ENCODE measurements at places on chromosomes 7 and 10.

DNA sequence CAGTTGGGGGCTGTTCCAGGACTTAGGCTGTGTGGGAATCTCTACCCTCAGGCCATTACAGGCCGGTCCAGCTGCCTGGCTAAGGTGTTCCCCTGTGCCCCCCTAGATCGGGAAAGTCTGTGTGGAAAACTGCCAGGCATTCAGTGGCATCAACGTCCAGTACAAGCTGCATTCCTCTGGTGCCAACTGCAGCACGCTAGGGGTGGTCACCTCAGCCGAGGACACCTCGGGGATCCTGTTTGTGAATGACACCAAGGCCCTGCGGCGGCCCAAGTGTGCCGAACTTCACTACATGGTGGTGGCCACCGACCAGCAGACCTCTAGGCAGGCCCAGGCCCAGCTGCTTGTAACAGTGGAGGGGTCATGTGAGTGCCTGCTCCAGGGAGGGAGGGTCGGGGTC is 27.1 kb upstream of the CSGALNACT2 start:
- DNase-seq = no peak

GRCh38 chr7:128106821-128107220 is 75.6 kb upstream of the LRRC4 start:
- no peak for DNase-seq

GRCh38 chr7:151599401-151600227 is 79.9 kb upstream of the RHEB start:
- no peak for DNase-seq

DNA sequence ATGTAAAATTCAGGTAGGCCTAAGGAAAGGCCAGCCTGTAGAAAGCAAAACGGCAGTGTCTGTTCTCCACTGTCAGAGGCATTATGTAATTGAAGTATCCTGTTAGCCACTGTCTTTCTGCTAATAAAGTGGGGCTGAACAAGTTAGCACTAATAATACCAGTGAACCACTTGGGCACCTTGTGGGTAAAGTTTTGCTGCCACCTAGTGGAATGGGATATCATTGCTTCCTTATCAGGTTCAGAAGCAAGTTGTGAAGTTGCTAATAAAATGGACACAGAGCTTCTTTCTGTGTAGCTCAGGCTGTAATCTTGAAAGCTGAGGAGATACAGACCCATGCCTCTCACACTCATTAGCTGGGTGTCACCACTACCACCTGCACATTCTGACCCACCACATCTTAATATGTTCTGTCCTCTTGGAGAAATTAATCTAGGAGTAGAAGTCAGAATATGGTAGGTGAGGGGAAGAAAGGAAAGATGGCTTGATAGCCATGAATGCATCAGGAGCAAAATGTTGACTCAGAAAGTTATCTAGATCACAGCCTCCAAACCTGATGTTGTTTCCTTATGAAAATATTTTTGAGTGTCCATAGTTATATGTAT is 175.1 kb downstream of the SEPTIN7 start:
- DNase-seq = no peak

GRCh38 chr10:299512-299911 is 164.3 kb downstream of the ZMYND11 start:
- DNase-seq = no peak

DNA sequence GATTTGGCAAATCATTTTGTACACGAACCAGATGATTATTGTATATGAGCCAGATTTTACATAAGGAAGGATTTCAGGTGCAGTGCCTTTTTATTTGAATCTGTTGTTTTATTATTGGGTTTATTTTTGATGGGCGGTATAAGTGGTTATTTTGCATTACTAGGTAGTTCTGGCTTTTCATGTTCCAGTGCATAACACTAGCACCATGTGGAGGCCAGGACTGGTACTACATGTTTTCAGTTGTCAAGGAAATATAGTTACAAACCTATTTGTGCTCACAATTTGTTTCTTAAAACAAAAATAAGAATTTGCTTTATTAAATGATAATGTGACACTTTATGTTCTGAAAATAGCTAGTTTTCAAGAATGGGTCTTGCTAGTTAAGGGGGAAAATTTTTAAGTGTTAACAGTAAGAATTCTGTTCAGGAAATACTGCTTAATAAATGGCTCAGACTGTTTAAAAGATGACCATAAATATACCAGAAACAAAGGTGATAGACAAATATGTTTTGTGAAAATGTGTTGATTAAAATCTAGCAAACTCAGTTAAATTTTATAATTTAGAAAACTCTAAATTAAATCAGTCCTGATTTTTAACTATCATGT is 7.1 kb upstream of the SEMA3E start:
- DNase-seq = no peak

GRCh38 chr7:137579913-137580640 is 236.5 kb upstream of the PTN start:
- no peak for DNase-seq

DNA sequence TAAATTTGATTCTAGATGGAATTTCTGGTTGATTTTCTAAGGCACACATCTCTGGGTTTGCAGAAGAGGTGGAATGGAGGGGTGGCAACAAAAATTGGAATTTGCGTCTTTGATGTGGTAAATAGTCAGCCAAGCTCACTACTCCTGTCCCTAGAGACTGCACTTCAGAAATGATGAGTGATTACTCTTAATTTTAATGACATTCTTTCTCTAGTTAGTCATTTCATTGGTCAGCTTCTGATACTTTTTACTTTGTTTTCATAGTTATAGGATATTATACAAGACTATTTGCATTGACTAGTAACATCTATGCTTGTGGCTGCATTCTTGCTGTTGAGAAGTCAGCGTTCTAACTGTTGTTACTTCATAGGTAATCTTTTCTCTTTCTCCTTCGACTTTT is 658.3 kb downstream of the SUGCT start:
- DNase-seq = no peak

DNA sequence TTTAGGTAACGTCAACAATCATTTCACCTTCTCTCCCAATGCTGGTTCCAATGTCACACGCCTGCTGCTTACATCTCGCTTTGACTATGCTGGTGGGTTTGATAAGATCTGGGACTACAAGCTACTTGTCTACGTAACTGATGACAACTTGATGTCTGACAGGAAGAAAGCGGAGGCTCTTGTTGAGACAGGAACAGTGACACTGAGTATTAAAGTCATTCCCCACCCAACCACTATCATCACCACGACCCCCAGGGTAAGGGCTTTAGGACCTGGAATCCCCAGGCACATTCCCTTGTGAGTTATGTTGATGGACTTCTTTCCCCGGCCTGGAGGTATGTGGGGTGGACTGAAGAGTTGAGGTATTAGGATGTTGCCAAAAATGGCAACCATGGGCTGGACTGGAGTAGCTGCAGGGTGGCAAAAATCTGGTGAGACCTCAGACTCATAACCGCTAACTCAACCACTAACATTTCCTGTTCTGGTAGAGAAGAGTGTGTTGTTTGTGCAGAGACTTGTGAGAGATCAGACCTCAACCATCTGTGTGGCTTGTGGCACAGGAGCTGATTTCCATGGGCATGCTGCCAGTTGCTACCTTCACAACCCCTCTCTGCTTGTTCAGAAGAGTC is 59.2 kb downstream of the CDHR3 start:
- DNase-seq = peak; percentile 47

DNA sequence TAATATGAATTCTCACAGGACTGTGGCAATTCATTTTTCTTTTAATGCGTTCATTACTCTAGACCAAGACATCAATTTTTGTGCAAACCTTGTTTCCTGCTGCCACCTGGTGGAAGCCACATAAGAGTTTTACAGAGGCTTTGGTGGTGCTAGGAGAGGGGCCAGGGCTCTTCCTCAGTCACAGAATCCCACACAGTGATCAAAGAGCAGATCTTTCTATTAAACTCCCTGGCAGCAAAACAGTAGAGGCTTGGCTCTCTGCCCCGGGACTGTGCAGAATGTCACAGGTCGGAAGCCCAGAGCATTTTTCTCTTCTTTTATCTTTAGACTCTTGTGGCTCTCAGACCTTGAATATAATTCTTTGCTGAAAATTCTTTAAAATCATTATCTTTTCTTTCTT is 506.4 kb upstream of the C7orf33 start:
- DNase-seq = no peak

DNA sequence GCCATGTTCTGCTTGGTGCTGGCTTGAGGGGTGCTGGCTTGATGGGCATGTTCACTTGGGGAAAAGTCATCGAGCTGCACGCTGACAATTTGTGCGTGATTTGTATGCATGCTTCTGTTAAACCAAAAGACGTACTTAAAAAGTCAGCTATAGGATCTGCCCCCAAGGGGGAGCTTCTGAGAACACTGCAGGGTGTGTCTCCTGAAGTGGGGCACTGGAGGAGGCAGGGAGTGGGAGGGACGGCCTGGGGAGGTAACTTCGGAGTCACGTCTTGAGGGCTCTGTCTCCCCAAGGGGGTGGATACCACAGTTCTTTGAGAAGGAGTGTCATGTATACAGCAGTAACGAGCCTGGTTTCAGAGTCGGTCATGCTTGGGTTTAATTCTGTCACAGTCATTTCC is 406.5 kb downstream of the PLXNA4 start:
- no peak for DNase-seq

GRCh38 chr10:49308881-49309280 is 9.9 kb downstream of the C10orf71 start:
- no peak for DNase-seq

- DNase-seq = no peak
These were observed 143.7 kb downstream of the ELMO1 start for GRCh38 chr7:37304921-37305320.

- DNase-seq = no peak
These were observed 25.4 kb downstream of the CYP2C9 start for GRCh38 chr10:94963901-94964300.

GRCh38 chr10:71696628-71697326 is 22.8 kb downstream of the C10orf105 start:
- DNase-seq = peak; percentile 53

DNA sequence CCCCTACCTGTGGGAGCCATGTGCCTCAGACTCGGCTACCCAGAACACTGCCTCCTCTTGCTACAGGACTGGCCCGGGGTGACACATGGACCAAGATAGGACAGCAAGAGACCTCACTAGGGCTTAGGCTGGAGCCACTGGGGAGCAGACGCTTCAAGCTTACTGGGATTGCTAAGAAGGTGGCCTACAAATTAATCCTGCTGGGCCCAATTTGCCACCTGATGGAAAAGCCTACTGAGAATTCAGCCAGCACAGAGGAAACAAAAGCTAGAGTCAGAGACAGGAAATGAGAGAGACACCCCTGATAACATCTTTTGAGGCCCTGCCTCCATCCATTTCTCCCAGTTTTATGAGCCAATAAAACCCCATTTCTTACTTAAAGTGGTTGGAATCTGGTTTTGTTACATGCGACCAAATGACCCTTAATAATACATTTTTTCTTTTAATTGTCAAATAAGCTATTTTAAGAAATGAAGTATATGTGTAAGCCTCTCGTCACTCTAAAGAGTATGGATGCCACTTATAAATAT is 282.1 kb downstream of the CXCL12 start:
- no peak for DNase-seq

DNA sequence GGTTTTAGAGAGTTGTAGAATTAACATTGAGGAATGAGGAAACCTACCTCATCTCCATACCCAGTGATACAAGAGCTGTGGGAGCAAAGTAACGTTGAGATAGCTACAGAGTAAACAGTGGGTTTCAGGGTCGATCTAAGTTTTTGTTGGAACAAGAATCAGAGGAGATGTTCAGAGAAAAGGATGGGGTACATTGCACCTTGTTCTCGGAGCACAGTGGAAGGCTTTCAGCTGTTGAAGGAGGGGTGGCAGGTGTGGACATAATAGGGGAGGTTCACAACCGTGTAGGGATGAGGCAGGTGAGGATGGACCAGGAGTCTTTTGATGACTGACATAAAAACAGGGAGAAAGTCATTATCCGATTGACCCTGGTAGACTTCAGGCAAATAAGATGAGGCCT is 121.7 kb downstream of the MLLT10 start:
- DNase-seq = no peak

DNA sequence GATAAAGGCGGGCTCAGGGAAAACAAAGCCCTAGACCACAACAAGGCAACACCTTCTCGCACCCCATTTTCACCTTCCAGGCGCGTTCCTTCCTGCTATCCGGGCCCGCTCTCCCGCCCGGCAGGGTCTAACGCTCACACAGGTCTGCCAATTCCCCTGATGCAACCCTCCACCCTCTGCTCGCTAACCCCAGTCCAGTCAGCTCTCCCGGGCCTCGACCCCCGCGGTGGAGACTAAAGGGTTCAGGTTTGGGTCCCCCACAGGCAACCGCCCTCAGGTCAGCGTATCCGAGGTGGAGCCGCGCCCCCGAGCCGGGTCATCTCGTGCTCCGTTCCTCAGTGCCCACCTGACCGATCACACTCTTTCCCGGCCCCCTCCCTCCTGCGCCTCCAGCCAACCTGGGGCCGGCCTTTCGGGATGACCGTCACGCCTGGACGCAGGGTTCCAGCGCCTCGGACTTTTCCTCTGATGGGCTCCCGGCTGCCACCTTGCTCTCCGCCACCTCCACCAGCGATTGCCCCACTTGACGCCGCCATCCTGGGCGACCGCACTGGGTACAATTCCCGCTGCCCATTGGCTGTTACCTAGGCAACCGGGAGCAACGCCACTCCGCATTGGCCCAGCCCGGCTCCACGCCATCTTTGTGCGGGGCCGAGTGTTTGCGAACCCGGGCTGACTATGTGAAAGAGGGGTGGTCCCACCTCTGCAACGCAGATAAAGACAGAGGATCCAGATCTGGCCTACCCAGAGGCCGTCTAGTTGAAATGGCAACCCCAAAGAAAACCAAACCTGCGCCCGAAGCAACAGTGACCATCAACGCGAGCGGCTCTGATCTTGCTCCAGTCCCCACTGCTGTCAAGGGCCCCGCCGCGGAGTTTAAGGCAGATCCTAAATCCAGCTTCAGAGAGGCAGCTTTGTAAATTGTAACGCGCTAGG is at the start of gene MORN4:
MORN4 (minus strand) TSS at position 552 of the 936 bp plus-strand sequence. CDS start 13,847 bp downstream, outside the sequence.
- peak; percentile 79 for DNase-seq

DNA sequence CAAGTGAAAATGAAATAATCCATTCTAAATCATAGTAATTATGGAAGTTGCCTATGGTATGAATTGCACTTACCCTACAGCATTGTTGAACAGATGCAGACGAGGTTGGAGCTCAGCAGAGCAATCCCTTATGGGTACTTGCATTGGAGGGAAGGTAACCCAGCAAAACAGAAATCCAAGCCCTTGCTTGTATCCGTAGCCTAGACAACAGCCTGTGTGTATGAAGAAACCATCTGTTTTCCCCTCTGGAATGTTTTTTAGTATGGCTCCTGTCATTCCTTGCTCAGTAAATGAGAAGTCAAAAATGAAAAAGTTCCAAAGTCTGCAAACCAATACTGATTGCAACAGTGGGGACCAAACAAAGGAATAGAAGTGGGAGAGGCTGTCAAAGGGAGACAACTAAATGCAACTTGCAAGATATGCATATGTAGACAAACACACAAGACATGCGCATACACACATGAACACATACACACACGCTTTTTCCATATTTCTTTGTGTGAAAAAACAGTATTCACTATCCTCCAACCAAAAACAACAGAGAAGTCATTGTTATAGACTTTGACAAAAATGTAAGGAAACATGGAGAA is 260.8 kb downstream of the DYNC1I1 start:
- DNase-seq = no peak

DNA sequence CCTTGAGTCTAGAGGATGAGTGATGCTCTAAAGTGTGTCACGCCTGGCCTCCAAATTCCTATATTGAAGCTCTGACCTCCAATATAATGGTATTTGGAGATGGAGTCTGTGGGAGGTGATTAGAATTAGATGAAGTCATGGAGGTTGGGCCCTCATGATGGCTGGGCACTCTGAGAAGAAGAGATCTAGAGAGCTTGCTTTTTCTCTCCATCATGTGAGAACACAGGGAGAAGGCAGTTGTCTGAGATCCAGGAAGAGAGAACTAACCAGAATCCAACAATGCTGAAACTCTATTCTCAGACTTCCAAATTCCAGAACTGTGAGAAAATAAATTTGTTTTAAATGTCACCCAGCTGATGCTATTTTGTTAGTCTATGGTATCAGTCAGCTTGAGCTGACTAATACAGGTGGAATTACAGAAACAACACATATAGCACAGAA is 15.1 kb downstream of the RNF216 start:
- DNase-seq = no peak
